NCI-H1092 treated with DMSO at 0.1 percent for 48 hours (cell line): ENCODE measurements at places on chromosomes 1 and 21.

GRCh38 chr1:205536759-205537361, 32.4 kb downstream of the CDK18 start:
- DNase-seq: no peak

DNA sequence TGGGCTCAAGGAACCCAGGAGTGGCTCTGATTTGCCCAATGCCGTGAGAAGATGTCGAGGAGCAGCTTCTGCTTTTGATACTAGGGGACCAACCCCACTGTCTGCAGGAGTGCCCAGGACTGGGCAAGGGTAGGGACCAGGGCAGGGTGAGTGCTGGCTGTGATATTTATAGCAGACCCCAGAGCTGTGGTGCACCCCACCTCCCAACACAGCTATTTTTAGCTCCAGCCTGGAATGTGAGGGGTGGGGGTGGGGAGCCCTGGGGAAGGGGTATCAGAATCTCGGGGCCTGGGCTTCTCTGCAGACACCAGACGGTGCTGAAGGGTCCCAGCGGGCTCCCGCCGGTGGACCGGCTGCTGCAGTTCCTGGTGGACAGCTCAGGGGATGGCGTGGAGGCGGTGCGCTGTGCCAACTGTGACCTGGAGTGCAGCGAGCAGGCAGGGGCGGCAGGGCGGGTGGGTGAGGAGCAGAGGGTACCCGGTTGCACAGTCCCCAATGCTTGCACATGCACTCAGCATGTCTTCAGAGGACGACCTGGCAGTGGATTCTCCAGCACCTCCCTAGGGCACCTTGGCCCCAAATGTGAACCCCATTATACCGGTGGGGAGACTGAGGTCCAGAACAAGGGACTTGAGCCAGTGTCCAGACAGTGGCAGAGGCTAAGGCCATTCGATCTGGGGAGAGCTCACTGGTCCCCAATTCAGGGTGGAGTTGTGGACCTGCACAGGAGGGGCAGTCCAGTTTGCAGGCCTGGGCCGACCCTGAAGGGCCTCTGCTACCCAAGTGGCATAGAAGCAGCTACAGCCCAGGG, 1.4 kb downstream of the RNF207 start:
- DNase-seq: no peak

GRCh38 chr1:38243106-38243505, 196.5 kb upstream of the POU3F1 start:
- no peak for DNase-seq

GRCh38 chr1:173478094-173478674, 1.0 kb downstream of the PRDX6 start:
- DNase-seq: no peak

GRCh38 chr1:8970870-8971337, 25.2 kb downstream of the CA6 start:
- no peak for DNase-seq

DNA sequence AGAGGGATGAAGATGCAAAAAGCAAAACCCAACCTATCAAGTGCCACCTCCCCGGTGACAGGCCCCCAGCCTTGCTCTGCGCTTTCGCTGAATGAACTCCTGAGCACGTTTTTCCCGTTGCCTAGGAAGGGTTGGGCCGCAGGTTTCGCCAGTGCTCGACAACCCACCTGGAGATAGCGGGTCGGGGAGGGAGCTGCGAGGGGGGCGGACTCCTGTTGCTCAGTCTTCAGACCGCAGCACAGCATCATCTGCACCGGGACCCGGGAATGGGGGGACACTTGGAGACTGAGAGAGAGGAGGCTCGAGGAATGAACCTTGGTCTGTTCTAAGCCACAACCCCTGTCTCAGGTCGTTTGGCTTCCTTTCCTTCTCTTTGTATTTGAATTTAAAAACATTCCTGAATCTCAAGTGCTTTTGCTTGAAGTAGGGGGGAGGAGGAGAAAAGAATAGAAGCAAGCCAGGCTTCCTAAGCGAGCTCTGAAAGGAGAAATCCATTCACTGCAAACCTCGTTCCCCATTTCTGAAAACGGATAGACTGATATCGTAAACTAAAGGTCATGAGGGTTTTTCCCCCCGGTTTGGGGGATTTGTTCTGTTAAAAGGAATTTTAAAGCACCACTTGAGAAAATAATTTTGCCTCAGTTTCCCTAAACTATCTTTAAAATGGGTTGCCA, 1.2 kb downstream of the AK5 start:
- no peak for DNase-seq

DNA sequence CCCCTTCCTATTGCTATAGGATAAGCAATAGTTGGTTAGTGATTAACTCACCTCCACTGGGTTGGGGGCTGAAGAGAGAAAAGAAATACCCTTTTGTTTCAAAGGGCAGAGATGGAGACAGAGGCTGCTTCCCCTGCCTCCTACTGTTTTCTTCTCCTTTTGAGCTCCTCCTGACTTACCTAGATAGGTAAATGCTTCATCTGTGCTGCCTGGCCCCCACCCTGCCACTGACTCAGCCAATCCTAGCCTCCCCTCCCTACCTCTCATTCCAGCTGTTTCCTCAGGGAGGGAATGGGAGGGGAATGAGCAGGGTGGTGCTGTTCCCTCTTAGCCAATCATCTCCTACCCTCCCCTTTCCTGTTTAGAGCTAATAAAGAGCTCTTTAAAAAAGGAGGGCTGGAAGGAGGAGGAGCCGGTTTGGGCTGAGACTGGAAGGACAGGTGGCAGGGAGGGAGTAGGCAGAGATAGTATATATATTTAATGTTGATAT, at the start of gene C1orf116:
Gene C1orf116, minus strand, starts transcription at position 229 of the 490 bp plus-strand sequence. CDS start 5,158 bp downstream, outside the sequence.
- no peak for DNase-seq

DNA sequence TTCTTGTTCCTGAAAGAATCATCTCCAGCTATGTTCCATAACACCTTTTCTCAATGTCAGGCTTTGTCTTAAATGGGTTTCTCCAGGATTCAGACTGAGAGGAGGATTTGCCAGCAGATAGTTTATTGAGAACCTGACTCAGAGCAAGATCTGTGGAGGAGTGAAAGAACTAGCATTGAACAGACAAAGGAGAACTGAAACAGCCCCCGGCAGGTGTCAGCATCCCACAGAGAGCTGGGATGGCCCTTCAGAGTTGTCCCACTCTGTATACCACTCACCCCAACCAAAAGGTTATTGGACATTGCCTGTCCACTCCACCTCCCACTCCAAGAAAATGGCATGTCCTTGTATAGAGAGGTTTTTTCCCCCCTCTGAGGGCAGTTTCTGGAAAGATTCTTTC, 270.7 kb downstream of the PAPPA2 start:
- DNase-seq: no peak

GRCh38 chr1:8382051-8382505, 64.2 kb downstream of the SLC45A1 start:
- no peak for DNase-seq

DNA sequence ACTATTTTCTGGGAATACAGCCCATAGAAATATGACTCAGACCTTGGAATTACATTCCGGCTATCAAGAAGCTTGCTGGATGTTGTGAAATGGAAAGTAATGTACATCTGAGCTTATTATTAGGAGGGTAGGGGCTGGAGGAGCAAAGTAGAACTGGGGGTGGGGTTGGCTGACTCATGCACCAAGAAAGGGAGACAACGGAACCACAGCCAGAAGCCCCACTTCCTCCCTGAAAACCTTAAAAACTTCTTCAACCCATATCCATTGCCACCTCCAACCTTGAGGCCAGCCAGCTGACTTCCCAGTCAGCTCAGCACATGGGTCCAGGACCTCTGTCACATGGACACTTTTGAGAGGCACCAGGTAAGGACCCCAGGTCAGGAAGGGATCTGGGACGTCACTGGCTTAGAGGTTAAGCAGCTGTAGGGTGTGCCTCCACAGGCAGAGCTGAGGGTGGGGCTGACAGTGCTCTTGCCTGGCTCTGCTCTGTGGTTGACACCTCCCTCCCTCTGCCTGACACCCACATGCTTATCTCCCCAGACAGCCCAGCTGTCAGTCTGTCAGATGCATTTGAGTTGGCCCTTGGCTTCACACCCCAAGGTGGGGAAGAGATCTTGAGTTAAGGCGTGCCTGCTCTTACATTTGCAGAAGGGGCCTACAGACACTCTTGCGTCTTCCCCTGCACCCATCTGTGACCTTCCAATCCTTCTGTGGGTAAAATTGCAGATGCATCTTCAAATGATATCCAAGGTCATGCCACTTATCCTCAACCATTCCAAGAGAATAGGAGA, 5.7 kb upstream of the ZNF683 start:
- no peak for DNase-seq

DNA sequence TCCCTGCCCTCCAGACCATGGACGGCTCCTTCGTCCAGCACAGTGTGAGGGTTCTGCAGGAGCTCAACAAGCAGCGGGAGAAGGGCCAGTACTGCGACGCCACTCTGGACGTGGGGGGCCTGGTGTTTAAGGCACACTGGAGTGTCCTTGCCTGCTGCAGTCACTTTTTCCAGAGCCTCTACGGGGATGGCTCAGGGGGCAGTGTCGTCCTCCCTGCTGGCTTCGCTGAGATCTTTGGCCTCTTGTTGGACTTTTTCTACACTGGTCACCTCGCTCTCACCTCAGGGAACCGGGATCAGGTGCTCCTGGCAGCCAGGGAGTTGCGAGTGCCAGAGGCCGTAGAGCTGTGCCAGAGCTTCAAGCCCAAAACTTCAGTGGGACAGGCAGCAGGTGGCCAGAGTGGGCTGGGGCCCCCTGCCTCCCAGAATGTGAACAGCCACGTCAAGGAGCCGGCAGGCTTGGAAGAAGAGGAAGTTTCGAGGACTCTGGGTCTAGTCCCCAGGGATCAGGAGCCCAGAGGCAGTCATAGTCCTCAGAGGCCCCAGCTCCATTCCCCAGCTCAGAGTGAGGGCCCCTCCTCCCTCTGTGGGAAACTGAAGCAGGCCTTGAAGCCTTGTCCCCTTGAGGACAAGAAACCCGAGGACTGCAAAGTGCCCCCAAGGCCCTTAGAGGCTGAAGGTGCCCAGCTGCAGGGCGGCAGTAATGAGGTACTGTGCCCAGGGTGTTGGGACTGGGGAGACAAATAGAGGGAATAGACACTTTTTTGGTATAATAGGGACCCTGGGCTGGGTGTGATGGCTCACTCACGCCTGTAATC, 1.0 kb downstream of the ZBTB48 start:
- no peak for DNase-seq

- no peak for DNase-seq
Measured at GRCh38 chr1:223885614-223886013, 39.9 kb upstream of the TP53BP2 start.

GRCh38 chr1:241675983-241676382, 23.9 kb downstream of the WDR64 start:
- no peak for DNase-seq

GRCh38 chr1:86748622-86749373, 44.4 kb downstream of the SH3GLB1 start:
- DNase-seq: no peak

DNA sequence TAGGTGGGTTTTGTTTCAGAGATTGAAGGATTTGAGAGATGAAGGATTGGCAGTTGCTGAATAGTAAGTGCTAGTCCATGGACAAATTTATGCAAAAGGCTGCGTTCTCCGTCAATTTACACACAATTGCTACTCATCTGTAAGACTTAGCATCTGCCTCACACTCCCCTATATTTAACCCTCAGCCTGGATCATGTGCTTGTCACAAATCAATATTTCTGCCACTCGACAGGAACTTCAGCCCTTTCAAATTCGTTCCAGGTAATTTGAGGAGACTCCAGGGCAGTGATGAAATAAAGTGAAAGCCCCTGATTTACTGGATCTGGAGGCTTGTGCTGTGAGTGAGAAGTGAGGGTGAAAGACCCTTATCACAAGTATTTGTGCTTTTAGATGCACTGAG, 105.6 kb upstream of the UBE2U start:
- peak; percentile 10 for DNase-seq

DNA sequence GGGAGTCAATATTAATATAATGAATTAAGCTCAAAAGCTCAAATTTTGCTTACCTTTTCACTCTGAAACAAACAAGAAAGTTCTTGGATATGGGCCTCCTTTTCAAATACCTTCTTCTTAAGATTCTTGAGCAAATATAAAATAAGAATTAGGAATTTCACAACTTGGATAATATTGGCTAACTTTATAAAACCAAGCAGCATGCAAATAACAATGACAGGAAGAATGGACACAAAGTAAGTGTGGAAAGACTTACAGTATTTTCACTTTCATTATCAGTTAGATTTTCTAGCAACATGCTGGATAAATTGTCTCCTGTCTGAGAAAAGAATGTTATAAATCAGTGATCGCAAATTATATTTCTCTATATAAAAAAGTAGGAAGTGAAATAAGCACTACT, 13.2 kb downstream of the ODF2L start:
- no peak for DNase-seq

DNA sequence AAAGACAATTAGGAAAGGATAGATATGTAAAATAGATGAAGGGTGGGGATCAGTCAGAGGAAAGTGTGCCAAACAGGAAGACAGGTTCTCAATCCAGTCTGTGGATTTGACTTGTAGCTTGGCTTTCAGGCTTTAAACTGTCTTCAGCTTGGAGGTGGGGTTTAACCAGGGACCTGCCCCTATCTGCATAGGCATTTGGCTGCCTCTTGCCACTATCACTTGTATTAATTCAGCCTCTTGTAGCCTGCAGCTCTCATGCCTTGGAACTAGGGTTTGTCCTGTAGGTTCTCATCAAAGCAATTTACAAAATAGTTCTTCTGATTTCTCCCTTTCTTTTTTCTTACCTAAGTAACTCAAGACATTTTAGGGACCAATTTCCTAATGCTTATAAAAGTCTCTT, 88.8 kb upstream of the PAXBP1 start:
- no peak for DNase-seq

DNA sequence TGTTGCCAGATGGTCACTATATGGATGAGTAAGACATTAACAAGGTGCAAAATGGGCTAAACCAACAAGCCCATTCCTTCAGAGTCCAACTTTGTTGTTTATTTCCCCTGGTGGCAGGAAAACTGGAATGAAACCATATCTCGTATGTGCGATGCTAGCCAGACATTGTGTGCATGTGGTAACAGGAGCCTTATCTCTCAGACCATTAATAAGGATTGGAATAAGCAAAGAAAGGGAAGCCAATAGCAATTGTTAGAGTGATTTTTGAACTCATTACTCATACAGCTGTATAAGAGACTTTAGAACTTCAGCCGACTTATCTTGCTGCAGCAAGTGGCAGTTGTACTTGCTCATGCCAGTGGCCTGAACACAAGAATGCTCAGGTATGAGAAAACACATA, 30.0 kb upstream of the HMCN1 start:
- DNase-seq: no peak

DNA sequence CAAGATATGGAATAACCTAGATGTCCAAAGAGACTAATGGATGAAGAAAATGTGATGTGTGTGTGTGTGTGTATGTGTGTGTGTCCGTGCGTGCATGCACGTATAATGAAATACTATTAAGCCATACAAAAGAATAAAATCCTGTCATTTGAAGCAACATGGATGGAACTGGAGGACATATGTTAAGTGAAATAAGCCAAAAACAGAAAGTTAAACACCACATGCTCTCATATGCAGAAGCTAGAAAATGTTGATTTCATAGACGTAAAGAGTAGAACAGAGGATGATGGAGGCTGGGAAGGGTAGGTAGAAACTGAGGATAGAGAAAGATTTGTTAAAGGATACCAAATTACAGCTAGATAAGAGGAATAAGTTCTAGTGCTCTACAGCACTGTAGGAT, 133.7 kb downstream of the APP start:
- no peak for DNase-seq

DNA sequence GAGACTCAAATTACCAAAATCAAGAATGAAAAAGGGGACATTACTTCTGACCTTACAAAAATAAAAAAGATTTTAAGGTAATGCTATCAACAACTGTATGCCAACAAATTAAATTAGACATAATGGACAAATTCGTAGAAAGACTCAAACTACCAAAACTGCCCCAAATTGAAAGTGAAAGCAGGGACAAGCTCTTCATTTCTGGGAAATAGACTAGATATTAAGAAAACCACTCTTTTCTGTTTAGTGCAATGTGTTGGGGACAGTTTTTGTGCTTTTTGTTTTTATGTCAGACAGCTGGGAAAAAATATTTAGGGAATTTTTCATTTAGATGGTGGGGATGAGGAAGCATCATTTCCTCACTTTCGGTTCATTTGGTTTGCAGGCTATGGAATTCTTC, 4.9 kb upstream of the GBP1 start:
- DNase-seq: no peak
